ENCODE measurements at places on chromosomes 1 and 21.

- DNase-seq, result no peak
- no peak overlapping the region for H3K4me3 ChIP-seq
- no peaks in the 10 kb centered on the region for H3K36me3 ChIP-seq
- no peak overlapping the region for H3K27ac ChIP-seq
- no peaks in the 10 kb centered on the region for H3K4me1 ChIP-seq
- H3K27me3 ChIP-seq, result no peaks in the 10 kb centered on the region
These were observed 168.9 kb downstream of the TPR start for GRCh38 chr1:186206048-186206570.

DNA sequence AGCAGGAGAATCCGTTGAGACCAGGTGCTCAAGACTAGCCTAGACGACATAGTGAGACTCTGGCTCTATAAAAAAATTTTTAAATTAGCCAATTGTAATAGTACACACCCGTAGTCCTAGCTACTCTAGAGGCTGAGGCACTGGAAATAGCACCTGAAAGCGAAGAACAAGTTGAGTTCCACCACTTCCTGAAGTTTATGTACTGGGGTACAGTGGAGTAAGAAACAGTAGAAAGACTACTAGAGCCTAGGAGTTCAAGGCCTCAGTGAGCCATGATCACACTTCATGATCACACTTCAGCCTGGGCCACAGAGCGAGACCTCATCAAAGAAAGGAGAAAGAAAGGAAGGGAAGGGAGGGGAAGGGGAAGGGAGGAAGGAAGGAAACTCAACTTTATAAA is 19.8 kb downstream of the RSBN1 start:
- H3K27me3 ChIP-seq, result no peaks in the 10 kb centered on the region
- H3K36me3 ChIP-seq, result no peaks in the 10 kb centered on the region
- H3K4me1 ChIP-seq, result peaks cover 42% of the 10 kb centered on the region
- H3K4me3 ChIP-seq, result no peak overlapping the region
- no peak overlapping the region for H3K27ac ChIP-seq

DNA sequence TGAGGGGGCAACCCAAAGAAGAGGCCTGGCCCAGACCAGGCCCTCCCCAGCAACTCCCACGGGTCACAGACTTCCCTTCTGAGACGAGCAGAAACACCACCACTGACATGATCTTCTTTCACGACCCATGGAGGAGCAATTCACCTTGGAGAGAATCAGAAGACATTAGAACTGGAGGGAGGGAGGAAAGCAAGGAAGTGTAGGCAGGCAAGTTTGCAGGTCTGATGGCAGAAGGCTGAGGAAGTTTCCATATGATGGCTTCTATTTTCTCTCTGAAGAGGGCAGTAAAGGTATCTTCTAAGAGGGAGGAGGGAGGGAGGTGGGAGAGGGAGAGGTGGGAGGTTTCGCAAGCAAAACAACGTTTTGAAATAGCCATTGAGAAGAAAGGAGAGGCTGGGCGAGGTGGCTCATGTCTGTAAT is 1.4 kb upstream of the UBXN10 start:
- no peak overlapping the region for H3K27ac ChIP-seq
- H3K4me3 ChIP-seq, result no peak overlapping the region
- DNase-seq, result no peak
- no peaks in the 10 kb centered on the region for H3K36me3 ChIP-seq

GRCh38 chr1:28443550-28443949 is 62.3 kb upstream of the RCC1 start:
- DNase-seq, result no peak
- H3K36me3 ChIP-seq, result no peaks in the 10 kb centered on the region
- H3K27me3 ChIP-seq, result no peaks in the 10 kb centered on the region
- H3K4me3 ChIP-seq, result no peak overlapping the region

DNA sequence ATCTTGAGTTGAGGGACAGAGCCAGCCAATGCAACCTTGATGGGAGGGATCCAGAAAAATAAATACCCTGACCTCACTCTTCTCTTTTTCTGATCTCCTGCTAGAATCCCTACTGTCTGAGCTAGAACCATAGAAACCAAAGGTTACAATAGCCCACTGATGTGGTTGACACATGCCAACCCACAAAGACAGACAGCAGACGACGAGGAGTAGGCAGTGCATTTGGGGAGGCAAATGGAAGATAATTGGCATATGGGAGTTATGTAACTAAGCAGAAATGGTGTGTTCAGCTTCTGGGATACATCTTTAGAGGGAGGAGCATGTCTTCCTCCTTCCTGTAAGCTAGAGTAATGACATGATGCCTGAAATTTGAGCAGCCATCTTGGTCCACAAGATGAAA is 171.7 kb upstream of the FGGY start:
- H3K27me3 ChIP-seq, result no peaks in the 10 kb centered on the region
- no peaks in the 10 kb centered on the region for H3K4me1 ChIP-seq

DNA sequence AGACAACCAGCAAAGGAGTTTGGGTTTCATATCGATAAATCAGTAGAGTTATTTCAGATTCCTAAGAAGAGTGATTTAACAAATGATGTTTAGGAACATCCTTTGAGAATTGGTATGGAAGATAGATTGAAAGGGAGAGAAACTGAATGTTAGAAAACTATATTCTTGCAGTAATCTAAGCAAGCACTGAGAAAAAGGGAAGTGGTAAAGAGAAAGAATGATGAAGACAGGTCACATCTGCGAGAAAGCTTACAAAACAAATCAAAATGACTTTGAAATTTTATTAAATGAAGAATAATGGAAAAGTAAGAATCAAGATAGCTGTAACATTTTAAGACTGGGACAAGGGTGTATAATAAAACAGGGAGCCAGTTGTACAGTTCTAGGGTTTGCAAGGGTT is 177.0 kb downstream of the HS2ST1 start:
- H3K27ac ChIP-seq, result no peak overlapping the region
- H3K4me1 ChIP-seq, result no peaks in the 10 kb centered on the region
- H3K27me3 ChIP-seq, result no peaks in the 10 kb centered on the region
- DNase-seq, result no peak
- H3K36me3 ChIP-seq, result no peaks in the 10 kb centered on the region

GRCh38 chr1:87058343-87058649 is 143.9 kb downstream of the HS2ST1 start:
- H3K27ac ChIP-seq, result no peak overlapping the region
- no peaks in the 10 kb centered on the region for H3K36me3 ChIP-seq
- H3K4me3 ChIP-seq, result no peak overlapping the region
- no peak for DNase-seq

DNA sequence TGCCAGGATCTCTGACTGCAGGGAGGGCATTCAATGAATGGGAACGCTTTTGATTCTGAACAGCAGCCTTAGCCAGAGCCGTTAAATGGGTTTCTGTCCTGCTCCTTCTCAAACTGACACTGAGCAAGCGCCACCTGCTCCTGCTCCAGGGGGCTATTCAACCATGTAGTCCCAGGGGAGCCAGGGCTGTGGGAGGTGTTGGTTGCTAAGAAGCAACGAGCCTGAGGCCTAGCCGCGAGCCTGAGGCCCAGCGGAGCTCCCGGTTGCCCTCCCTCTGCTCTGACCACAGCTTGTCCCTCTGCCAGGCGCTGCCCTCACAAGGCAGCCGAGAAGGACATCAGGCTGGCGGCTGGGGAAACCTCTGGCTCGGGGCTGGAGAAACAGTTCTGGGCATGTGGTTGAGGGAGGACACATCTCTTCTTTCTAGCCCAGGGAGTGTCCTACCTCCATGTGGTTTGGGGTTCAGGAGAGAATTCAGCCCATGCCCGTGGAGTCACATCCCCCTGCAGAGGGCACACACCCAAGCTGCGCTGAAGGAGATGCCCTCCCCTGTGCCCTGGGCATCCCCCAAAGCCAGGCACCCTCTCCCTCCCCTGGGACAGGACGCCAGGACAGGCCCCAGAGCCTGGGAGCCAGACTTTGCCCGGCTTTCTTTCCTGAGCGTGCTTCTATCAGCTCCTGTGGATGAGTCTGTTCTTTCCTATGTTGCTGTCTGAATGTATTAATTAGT is 18.0 kb downstream of the PCP4 start:
- peak; percentile 42 for DNase-seq
- no peak overlapping the region for H3K4me3 ChIP-seq
- H3K27ac ChIP-seq, result no peak overlapping the region
- H3K36me3 ChIP-seq, result no peaks in the 10 kb centered on the region

- no peak overlapping the region for H3K4me3 ChIP-seq
- H3K27ac ChIP-seq, result no peak overlapping the region
- no peaks in the 10 kb centered on the region for H3K27me3 ChIP-seq
- H3K36me3 ChIP-seq, result no peaks in the 10 kb centered on the region
- peaks cover 13% of the 10 kb centered on the region for H3K4me1 ChIP-seq
- no peak for DNase-seq
These were observed 9.7 kb downstream of the PLA2G2F start for GRCh38 chr1:20148571-20149500.

Data from body of pancreas (tissue), 4 donors.